ENCODE measurements at places on chromosomes 2 and 18.

- no peak for DNase-seq
Observed at GRCh38 chr18:78994531-78994930, 14.9 kb downstream of the SALL3 start.

- no peak for DNase-seq
Observed at GRCh38 chr2:16226943-16227664, 286.8 kb downstream of the MYCN start.

DNA sequence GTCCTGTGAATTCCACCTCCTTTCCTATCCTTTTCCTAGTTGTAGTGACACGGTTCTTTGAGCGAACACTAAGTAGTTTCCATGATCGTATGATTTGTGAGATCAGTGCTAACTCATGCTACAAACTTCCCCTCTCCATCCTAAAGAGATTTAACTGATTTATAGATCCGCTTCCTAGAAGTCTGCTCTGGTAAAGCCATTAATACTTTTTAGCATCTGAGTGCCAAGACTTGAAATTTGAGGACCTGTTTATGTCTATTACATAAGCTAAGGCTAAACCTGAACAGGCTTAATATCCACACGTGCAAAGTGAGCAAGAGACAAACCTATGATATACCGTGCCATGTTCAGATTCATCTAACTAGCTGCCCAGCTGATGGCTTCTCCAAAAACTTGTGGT, 14.9 kb downstream of the PROKR1 start:
- DNase-seq: no peak

DNA sequence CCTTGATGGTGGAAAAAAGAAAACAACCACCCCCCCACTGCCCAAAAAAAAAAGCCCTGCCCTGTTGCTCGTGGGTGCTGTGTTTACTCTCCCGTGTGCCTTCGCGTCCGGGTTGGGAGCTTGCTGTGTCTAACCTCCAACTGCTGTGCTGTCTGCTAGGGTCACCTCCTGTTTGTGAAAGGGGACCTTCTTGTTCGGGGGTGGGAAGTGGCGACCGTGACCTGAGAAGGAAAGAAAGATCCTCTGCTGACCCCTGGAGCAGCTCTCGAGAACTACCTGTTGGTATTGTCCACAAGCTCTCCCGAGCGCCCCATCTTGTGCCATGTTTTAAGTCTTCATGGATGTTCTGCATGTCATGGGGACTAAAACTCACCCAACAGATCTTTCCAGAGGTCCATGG, 28.0 kb downstream of the MAL start:
- no peak for DNase-seq

GRCh38 chr2:47811668-47812067, 28.7 kb downstream of the MSH6 start:
- DNase-seq: no peak

DNA sequence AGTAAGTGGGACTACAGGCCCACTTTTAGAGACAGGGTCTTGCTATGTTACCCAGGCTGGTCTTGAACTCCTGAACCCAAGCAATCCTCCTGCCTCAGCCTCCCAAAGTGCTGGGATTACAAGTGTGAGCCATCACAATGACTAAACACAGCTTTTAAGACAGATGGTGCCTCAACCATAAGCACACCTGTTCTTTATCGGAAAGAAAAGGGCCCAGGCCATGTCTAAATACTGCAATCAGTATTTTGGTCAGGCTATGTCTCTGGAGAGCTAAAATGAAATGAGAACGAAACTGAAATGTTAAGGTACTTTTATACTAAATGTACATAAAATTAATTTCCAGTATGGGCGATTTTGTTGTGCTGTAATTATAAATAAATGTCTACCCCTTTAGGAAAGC, 69.5 kb upstream of the SPTBN1 start:
- no peak for DNase-seq

GRCh38 chr2:226903179-226903578, 67.3 kb downstream of the RHBDD1 start:
- DNase-seq: no peak

DNA sequence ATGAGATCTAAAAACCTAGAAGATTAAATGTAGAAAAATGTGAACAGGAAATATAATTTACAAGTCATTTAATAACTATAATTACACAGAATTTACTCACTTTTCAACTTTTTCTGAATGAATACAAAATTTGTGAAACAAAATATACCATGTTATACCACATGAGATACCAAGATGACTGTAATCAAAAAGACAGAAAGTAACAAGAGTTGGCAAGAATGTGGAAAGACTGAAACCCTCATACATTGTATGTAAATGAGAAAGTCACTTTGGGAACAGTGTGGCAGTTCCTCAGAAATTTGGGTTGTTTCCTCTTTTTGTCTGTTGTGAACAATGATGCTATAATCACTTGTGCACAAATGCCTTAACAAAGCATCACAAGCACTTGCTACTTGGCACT, 145.4 kb upstream of the ZNF804A start:
- DNase-seq: no peak

DNA sequence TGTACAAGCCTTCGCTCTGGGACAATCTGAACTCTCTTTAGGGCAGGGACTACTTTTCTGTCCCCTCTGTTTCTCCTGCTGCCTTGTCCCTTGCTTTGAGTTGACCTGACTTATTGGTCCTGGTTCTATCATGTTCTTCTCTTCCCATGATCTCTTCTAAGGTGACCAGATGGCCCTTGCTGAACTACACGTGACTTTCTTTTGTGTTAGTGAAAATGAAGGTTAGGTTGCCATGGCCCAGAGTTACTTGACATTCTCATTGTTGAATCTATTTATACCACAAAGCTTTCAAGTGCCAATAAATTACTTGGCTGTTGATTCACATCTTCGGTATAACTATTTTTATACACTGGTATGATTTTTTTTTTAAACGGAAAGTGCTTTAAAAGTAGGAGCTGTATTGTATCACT, 24.4 kb downstream of the MRPL33 start:
- DNase-seq: no peak

GRCh38 chr2:101387151-101387834, at the start of gene CREG2:
Gene CREG2, minus strand, starts transcription at chr2:101387503. Its CDS starts 46 bp downstream, at chr2:101387457.
- no peak for DNase-seq

DNA sequence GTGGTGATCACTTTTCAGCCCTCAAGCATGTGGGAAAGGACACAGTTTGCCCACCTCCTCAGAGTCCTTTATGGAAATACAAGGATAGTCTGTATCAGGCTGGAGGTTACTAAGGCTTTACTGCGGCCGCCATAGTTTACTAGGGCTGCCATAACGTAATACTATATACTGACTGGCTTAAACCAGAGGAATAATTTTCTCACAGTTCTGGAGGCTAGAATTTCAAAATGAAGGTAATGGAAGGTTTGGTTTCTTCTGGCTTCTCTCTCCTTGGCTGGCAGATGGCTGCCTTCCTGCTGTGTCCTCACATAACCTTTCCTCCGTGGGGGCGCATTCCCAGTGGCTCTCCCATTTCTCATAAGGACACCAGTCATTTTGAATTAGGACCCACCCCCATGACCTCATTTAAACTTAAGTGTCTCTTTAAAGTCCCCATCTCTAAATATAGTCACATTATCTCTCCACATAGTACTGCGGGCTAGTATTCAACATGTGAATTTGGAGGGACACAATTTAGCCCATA, 12.5 kb upstream of the ATIC start:
- no peak for DNase-seq

GRCh38 chr2:118227698-118228508, 139.6 kb downstream of the INSIG2 start:
- DNase-seq: no peak

DNA sequence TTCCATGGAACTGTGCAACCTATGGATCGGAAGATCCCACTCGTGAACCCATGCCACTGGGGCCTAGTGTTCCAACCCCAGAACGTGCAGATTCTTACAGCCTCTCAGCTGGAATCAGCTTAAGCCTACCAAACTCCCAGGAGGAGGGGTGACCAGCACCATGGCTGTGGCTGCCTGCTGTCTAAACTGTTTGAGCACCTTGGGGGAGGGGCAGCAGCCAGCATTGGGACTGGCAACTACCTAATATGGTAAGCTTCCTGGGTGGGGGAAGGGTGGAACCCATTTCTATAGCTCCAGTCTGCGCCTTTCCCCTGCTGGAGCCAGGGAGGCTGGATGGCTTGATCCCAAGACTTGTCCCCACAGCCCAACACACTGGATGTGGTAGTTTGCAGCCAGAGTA, 10.7 kb upstream of the POLE4 start:
- no peak for DNase-seq

DNA sequence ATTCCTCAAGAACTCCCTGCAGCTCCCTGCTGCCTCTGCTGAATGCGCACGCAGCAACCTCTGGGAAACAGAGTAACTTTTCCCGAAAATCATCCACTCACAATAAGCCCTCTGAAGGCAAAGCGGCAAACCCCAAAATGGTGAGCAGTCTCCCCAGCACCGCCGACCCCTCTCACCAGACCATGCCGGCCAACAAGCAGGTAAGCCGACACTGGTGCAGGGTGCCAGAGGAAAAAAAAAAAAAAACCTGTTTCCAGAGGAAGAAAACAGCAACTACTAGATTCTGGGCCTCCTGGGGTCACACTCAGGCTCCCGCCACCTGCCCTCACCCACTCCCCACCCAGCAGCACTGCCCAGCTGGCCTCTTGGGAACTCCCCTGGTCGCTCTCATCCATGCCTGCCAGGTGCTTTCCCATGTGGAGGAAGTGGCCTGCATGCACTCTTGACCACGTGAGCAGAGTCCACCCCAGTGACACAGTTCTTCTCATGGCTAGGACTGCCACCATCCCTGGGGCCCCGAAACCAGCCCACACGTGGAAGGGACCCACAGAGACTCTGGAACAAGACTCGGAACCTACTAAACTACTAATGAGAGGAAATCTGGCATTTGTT, 36.9 kb downstream of the KCTD18 start:
- no peak for DNase-seq

DNA sequence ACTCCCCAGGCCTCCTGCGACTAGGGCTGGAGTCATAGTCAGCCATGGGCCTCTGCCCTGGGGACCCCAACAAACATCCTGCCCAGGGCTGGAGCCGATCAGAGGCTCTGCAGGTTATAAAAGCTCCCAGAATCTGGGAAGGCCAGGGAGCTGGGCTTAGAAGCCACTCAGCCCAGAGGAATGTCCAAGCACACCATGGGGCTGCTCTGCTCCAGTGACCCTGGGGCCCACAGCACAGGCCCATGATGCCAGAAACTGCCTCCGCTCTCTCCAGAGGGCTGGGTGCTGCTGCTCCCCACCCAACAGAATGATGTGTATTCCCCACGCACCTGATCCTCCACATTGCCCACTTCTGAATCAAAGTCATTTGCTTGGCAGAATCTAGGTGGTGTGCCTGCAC, 88.5 kb downstream of the ARMC9 start:
- no peak for DNase-seq

GRCh38 chr2:187442378-187442777, 5.7 kb downstream of the CALCRL start:
- DNase-seq: no peak

GRCh38 chr2:182416191-182416590, 10.6 kb downstream of the PDE1A start:
- DNase-seq: no peak

DNA sequence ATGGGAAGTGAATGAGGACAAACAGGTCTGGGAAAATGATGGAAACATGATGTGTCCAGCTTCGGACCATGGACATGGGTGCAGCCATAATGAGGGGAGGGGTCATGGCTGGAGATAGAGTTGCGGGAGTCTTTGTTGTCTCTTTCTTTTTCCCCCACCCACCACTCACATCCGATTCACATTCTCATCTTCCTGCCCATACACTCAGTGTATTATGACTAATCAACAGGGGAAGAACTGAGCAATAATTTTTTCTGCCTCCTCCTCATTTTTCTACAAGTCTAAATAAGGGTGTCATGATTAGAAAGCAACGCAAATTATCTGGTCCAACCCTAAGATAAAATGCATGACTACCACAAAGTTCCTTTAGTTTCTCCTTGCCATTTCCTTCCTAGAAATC, 5.7 kb upstream of the SERPINB2 start:
- no peak for DNase-seq
